ENCODE measurements at places on chromosomes 1 and 21.

DNA sequence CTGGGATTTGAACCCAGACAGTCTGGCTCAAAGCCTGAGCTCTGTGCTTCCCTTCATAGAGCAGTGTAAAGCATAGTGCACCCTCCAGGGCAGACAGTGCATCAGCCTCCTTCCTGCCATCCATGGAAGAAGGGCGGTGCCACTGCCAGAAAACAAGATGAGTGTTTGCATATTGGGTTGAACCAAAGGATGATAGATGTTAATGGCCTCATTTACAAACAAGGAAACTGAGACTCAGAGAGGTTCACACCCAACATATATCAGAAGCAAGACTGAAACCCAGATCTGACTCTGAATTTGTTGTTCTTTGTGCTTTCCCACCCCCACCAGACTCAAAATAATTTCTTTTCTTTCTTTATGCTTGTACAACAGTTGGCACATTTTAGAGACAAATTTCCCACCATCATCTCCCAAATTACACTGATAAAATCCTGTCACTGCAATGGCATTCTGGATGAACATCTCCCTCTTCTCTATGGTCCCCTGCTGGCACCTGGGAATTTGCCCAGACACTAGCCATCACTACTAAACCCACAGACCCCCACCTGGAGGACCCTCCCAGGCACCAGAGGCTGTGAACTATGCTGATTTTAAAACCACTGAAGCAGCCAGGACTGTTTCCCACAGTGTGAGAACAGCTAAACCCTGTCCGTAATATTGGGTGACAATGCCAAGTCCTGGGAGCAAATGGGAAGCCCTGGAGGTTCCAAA, 45.4 kb upstream of the MPZL1 start:
- no peak for DNase-seq

- DNase-seq: no peak
Observed at GRCh38 chr1:85198864-85199263, 2.0 kb downstream of the SYDE2 start.

GRCh38 chr21:27213303-27213702, 246.4 kb upstream of the ADAMTS5 start:
- no peak for DNase-seq

DNA sequence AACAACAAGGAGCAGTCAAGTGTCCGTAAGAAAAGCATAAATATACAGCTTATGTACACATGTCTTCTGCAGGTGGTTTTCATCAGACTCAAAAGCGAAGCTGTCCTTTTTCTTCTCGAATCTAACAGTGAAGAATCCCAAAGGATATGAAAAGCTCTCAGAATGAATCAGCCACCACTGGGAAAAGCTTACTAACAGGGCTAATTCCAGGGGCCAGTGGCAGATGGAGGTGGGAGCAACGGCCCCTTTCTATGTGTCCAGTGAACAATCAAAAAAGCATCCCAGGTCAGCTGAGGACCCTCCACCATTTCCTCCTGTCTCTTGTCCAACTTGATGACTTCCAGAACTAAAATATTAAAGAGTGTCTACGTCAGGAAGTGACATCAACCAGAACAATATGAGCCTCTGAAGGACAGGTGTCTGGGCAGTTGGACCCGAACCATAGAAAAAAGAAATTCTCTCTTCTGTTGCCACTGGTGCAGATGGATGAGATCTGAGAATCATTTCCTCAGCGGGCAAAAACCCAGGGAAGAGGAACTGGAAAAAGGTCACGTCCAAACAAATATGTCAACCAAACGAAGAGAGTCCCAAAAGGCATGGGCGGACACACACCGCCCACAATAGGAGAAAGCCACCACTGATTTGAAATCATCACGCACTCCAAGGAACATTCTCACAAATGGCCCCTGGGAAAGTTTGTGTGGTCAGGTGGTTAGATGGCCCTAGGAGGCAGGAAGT, 70.4 kb upstream of the TIAM1 start:
- DNase-seq: no peak

DNA sequence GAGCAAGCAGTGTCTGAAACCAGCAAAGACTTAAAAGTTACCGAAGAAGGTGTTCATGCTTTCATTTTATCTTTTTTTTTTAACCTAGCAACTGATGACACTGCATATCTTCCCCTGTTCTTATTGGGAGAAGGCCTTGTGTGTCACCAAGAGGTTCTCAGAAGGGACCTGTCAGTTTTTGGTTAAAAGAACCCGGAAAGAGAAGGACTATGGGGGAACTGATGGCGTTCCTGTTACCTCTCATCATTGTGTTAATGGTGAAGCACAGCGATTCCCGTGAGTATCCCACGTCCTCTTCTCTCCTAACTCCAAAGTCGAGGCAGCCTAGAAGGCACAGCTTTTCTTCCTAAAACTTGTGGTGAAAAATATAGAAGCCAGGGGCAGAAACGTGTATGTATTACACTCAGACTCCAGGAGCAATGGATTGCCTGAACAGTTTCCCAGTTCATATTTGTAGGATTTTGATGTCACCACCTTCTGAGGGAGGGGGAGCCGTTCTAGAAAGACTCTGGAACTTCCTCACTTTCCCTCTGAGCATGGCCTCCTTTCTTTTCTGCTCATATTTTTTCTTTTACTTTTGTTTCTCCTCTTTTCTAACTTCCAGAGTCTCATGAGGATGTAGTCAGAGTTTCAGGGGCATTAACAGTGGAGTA, at the start of gene MR1:
MR1 (plus strand) TSS at position 185 of the 653 bp plus-strand sequence; CDS start at position 210, 25 bp downstream.
- no peak for DNase-seq

DNA sequence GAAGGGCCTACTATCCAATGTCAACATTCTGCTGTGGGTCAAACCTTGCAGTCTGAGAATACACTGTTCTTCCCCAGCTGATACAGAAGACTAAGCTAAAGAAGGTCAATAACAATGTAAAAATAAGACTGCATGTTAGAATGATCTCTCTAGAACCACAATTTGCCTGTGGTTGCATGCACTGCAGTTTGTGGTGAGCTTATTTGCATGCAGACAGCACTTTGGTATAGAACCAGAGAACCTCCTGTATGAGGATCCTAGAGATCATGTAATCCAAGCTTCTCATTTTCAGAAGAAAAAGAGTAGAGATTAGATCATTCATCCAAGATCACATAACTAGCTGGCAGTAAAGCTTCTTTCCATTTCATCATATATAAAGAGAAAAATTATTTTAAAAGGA, 15.8 kb downstream of the SYNJ1 start:
- no peak for DNase-seq

- no peak for DNase-seq
Observed at GRCh38 chr1:228478912-228479711, 8.1 kb upstream of the RNF187 start.

- DNase-seq: no peak
Observed at GRCh38 chr1:237702161-237702560, 188.6 kb downstream of the ZP4 start.

GRCh38 chr1:85444381-85444780, 20.6 kb downstream of the DDAH1 start:
- no peak for DNase-seq

- DNase-seq: no peak
Observed at GRCh38 chr21:34186109-34186719, 112.8 kb downstream of the MRPS6 start.

GRCh38 chr1:207059881-207060280, 6.8 kb downstream of the PFKFB2 start:
- no peak for DNase-seq

GRCh38 chr1:42209526-42210251, 45.1 kb upstream of the GUCA2A start:
- DNase-seq: no peak

DNA sequence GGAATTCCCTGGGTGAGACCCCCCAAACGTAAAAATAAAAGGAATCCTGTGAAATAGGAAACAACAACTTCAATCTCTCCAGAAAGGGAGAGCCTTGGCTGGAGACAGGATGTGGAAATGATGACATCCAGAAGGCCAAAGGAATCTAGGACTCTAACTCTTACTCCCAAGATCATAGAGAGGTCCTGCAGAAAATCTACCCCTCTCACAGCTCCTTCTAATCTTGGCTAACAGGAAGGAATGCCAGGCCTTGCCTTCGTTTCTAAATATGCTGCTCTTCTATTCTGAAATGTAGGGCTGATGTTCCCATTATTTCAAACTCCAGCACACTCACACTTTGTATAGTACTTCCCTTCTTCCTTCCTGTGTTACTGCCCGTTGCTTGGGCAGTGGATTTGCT, 40.7 kb downstream of the ARHGEF11 start:
- peak; percentile 39 for DNase-seq

- DNase-seq: no peak
Observed at GRCh38 chr1:221887758-221888157, 145.9 kb upstream of the DUSP10 start.

- DNase-seq: no peak
Observed at GRCh38 chr1:116769561-116769977, 15.3 kb downstream of the CD2 start.

- DNase-seq: no peak
Observed at GRCh38 chr1:221435504-221435904, 306.4 kb downstream of the DUSP10 start.

DNA sequence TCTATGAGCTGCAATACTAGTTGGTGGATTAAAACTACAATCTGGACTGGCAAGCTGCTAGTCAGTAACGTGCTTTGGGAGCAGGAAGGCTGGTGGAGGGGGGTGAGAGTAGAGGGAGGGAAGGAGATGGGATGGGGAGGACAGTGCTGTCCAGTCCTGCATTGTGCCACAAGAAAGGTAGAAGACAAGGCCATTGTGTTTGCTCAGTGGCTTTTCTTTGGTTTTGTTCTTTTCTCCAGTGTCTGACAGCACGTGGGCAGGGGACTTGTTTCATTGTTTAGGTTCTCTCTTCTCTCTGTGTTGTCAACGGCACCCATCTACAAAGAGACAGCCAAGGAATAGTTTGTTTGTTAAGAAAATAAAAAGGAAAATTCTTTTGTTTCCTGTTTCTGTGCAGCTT, 362.8 kb upstream of the PLXNA2 start:
- no peak for DNase-seq

- DNase-seq: no peak
Observed at GRCh38 chr1:66489151-66489550, 44.8 kb upstream of the SGIP1 start.

DNA sequence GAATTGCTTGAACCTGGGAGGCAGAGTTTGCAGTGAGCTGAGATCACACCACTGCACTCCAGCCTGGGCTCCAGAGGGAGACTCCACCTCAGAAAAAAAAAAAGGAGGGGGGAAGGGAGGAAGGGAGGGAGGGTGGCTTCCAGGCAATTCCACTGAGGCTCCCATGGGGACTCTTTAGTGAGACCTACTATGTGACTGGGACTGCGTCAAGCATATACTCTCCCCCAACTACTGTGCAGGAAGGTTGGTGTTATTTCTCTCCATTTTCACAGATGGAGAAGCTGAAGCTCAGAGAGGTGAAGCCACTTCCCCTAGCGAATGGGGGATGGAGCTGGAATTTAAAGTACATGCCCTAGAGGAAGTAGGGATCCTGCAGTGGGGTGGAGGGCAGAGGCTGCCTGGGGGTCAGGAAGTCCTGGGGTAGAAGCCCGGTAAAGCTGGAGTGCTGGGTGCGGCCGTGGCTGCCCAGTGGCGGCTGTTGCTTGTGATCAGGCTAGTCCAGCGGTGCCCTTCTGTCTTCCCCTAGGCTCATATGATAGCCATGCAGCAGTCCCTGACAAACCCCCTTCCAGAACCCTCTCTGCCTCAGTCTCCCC, 40.3 kb downstream of the RAP1GAP start:
- DNase-seq: no peak

DNA sequence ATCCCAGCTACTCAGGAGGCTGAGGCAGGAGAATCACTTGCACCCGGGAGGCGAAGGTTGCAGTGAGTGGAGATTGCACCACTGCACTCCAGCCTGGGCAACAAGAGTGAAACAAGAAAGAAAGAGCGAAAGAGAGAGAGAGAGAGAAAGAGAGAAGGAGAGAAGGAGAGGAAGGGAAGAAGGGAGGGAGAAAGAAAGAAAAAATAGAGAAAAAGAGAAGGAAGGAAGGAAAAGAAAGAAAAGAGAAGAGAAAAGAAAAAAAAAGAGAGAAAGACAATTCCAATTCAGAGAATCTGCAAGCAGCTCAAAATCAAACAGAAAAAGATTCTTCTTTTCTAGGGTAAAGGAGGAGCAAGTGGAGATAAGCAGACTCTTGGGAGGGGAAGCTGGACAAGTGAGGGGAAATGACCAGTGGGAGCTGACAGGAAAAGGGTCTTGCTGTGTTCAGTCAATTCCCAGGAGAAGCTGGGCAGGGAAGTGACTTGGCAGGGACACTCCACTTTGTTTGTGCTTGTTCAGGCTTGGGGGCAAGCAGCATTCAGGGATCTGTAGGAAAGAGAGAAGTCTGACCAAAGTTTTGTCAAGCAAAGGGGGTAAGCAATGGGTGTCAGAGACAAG, 3.6 kb upstream of the CAPN2 start:
- DNase-seq: no peak

GRCh38 chr1:2968471-2968881, 52.8 kb upstream of the ACTRT2 start:
- DNase-seq: no peak

DNA sequence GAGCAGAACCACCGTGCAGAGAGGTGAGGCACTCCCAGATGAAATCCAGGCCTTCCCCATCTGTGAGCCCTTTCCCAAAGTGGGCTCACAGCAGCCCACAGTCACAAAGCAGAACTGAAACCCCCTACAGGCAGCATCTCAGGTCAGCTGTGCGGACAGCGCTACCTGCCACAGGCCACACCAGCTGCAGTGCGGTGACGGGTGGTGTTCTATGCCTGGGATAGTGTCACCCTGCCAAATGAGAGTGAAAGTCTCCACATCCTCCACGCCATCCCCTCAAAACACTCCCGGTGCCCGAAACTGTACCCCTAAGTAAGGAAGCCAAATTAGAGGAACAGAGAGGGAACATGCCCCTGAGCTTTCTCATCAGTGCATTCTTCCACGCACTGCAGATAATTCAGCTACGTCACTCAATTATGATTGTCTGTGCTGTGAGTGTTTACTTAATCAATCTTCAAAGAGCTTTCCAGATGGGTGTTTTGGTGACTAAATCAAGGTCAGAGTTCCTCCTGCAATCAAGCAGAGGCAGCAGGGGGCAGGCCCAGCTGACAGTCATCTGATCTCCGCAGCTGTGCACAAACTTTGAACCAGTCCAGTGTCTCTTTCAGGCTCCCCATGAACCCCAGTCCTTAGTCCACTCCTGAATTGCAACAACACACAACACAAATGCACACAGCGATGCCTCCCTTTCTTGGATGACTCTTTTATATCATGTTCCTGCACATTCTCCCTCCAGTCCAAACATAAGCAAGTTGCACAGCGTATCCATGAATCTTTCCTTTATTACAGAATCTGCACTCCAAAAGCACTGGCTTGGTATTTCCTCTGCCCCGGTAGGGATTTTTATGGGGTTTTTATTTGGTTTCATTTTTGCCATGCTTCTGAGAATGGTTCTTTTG, 150.0 kb downstream of the TOMM20 start:
- DNase-seq: no peak

GRCh38 chr1:82849460-82849859, 1048.7 kb downstream of the ADGRL2 start:
- no peak for DNase-seq

Measured in H1 (cell line).